ENCODE measurements at places on chromosomes 16 and 17. TPM values are rescaled to one million over a fixed set of nuclear protein-coding genes. Genes with fewer than 3 reads are reported as not detected.

DNA sequence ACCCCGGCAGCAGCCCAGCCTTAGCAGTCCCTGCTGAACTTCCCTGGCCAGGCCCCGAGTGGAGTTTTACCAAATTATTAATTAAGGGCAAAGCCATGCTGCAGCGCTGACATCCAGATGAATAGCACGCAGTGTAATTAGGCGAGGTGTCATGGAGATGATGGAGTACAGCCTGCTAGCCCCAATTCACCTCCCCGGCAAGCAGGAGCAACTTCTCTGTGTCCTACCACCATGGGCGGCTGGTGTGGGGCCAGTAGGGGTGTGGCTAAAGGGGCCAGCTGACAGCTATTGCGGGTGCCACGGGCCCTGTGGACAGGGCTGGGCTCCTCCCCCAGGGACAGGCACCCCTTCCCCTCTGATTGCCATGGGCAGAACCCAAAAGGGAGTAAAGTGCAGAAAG is 24.5 kb downstream of the ENDOV start:
- no peak for DNase-seq

DNA sequence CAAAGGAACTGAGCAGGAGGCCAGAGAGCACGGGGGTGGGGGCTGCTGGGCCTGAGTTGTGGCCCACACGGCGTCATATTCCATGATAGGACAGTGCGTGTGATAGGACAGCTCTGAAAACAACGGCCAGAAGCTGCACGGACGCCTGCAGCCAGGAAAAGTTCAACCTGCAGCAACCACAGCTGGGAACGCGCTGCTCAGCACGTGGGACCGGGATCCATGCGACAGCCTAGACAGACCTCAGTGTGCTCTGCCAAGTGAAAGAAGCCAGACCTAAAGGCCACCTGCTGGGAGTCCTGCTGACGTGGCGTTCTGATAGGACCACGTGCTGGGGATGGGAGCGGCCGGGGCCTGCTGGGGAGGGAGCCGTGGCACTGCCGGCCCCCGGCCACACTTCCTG is 21.6 kb downstream of the CTU2 start:
- no peak for DNase-seq

DNA sequence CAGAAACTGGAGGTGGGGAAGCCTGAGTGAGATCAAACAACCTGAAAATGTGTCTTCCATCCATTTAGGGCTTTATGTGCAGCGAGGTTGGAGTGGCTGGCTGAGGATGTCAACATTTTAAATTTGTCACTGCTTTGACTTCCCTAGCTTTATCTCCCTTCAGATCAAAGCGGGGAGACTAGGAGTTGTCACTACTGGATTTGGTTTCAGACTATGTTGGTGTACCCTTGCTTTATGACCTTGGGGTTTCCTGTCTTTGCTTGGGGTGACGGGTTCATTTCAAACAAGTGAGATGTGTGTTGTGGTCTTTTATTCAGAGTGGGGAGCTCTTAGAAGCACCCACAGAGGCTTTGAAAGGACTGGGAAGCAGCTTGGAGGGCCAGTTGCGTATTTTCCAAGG is 25.6 kb downstream of the MSI2 start:
- DNase-seq, result no peak

GRCh38 chr16:4701791-4702465 is 8.6 kb downstream of the NUDT16L1 start:
- DNase-seq, result no peak

GRCh38 chr17:57111386-57111785 is 26.3 kb downstream of the AKAP1 start:
- no peak for DNase-seq

GRCh38 chr16:25256695-25257469 is 763 bp downstream of the ZKSCAN2 start:
- DNase-seq, result peak; percentile 4

DNA sequence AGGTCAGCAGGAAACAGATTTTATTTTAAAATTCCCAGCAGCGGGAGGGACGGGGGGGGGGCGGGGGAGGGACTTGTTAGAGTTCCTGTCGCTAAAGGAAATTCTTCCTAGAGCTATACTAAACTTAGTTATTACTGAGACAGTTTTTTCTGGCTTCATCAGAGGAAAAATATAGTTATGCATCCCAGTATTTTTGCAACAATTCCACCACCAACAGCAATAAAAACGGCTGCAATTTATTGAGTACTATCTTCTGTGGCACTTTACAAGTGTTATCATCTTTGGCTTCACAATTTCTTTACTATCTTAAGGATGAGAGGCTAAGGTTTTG is 6.9 kb upstream of the DHRS7B start:
- DNase-seq, result no peak

GRCh38 chr17:82528484-82529265 is 9.1 kb downstream of the FOXK2 start:
- peak; percentile 93 for DNase-seq

- DNase-seq, result peak; percentile 15
These were observed 64.9 kb downstream of the ARHGAP17 start for GRCh38 chr16:24950275-24950674.

DNA sequence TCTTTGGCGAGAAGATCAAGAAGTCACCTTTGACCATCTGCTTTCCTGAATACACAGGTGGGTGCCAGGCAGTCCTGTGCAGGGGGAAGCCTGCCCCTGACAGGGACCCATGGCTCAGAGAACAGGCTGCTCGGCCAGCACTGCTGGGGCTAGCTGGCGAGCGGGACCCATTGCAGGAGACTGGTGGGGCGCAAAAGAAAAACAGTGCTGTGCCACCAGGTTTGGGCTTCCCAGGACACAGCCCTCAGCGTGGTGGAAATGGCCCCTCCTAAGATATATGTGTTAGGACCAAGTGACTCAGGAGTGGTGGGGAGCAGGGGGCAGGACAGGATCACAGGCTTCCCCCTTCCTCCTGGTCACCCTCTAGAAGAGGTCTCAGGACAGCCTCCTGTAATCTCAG is 73.9 kb downstream of the AMFR start:
- DNase-seq, result no peak

DNA sequence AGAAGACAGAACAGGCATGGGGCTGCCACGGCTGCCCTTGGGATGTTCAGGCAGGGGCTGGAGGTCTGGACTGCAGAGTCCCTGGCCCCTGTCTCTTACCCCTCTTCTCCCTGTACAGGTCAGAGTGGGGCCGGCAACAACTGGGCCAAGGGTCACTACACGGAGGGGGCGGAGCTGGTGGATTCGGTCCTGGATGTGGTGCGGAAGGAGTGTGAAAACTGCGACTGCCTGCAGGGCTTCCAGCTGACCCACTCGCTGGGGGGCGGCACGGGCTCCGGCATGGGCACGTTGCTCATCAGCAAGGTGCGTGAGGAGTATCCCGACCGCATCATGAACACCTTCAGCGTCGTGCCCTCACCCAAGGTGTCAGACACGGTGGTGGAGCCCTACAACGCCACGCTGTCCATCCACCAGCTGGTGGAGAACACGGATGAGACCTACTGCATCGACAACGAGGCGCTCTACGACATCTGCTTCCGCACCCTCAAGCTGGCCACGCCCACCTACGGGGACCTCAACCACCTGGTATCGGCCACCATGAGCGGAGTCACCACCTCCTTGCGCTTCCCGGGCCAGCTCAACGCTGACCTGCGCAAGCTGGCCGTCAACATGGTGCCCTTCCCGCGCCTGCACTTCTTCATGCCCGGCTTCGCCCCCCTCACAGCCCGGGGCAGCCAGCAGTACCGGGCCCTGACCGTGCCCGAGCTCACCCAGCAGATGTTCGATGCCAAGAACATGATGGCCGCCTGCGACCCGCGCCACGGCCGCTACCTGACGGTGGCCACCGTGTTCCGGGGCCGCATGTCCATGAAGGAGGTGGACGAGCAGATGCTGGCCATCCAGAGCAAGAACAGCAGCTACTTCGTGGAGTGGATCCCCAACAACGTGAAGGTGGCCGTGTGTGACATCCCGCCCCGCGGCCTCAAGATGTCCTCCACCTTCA is 11.7 kb downstream of the TUBB3 start:
- DNase-seq, result no peak

- peak; percentile 90 for DNase-seq
These were observed 709 bp upstream of the CD300LG start for GRCh38 chr17:43846221-43846712.

DNA sequence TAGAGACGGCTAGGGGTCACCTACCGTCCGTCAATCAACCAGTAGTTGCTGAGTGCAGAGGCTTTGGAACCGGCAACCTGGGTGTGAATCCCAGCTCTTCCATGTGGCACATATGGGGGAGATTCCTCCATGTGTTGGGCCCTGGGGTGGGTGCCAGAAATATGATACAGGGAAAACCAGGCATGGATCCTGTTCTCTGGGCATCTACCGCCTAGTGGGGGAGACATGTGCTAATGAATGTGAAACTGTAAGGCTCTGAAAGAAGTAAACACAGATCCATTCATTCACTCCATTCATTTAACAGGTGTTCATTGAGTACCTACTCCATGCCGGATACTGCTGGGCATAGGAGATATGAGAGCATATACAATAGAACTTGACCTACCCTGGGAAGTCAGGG is 39.5 kb upstream of the SDK2 start:
- DNase-seq, result no peak

DNA sequence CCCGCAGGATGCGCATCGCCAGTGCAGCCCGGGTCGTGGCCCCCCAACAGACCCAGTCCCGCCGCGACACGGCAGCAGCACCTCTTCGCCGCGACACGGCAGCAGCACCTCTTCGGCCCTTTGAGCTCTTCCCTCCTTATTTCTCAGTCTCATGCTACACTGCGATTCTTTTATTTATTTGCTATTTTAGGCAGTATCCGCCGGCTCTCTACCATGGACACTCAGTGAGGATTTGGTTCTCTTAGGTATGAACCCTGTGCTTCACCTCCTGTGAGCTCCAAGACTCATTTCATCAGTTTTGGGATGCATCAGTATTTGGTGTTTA is 8.3 kb upstream of the MAP2K3 start:
- no peak for DNase-seq

- DNase-seq, result no peak
These were observed 227.9 kb downstream of the MSI2 start for GRCh38 chr17:57484081-57484666.

GRCh38 chr17:36136439-36136838 is 32.8 kb downstream of the CCL4 start:
- no peak for DNase-seq

LAT gene
- total RNA-seq, result 0.29 TPM

CA4 gene
- not detected for total RNA-seq

USP7 gene
- 73.8 TPM for total RNA-seq

TMEM204 gene
- total RNA-seq, result not detected

PCGF2 gene
- total RNA-seq, result 14.1 TPM

TLCD2 gene
- total RNA-seq, result 0.63 TPM

C1QTNF8 gene
- not detected for total RNA-seq

SDK2 gene
- total RNA-seq, result not detected
